ENCODE measurements at places on chromosomes 4 and X.

GRCh38 chrX:23008431-23009099, 8.8 kb downstream of the DDX53 start:
- DNase-seq = no peak

GRCh38 chr4:7655511-7656243, 220.9 kb upstream of the PSAPL1 start:
- DNase-seq = no peak

DNA sequence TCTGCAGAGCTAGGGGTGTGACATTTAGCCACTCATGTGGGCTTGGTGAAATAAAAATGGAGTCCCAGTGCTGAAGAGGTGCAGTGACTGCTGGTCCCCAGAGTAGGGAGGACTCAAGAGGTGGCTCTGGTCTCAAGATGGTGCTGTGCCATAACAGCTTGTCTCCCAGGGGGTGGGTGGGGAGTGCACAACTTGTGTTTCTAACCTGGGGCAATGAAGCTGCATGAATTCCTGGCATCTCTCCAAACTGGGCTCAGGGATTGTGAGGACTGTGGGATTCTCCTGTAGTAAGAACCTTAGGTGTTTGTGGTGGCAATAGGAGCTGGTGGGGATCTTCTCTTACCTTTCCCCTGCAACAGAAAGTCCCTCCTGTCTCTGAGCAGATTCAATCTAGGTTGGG, 278.9 kb upstream of the SFRP2 start:
- no peak for DNase-seq

GRCh38 chrX:130083107-130083490, 27.2 kb downstream of the ELF4 start:
- no peak for DNase-seq

- DNase-seq = no peak
Observed at GRCh38 chr4:30754021-30754420, 33.9 kb downstream of the PCDH7 start.

DNA sequence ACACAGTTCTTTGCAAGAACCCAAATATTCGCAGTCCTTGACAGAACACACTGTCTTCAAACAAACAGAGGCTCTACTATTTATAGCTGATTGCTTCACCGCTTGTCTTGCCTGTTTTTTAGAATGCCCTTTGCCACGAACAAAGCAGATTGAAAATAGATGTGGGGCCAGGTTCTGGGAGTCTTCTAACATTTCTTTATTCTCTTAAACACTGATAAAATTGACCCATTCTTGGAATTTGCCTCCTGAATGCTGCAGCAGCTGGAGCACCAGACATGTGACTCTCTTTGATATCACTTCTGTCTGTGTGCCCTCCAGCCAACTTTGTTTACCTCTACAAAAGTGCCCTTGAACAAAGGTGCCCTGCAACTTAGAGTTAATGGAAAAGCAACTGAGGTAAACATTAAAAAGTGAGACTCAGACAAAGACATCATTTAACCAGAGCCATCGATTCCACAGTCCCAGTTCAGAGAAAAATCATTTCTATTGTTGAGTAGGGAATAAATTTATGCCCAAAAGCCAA, 64.2 kb upstream of the SPP1 start:
- DNase-seq = no peak

- DNase-seq = no peak
Observed at GRCh38 chr4:57462843-57463242, 352.7 kb upstream of the IGFBP7 start.

DNA sequence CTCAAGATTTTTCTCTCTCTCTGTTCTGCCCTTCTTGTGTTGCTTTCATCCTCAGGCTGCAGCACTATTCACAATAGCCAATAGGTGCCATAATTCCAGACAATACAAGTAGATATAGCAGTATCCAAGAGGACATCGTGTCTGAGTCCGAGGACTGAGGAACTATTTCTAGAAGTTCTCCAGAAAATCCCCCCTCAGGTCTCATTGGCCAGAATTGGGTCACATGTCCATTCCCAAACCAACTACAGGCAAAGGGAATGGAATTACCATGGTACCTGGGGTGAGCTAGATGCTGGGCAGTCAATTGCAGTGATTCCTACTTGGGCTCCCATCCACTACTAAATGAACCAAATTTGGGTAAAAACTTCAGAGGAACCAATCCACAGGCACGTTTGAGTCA, 301.9 kb upstream of the RASGEF1B start:
- no peak for DNase-seq

- no peak for DNase-seq
Observed at GRCh38 chr4:82852751-82853285, 38.1 kb downstream of the SEC31A start.

DNA sequence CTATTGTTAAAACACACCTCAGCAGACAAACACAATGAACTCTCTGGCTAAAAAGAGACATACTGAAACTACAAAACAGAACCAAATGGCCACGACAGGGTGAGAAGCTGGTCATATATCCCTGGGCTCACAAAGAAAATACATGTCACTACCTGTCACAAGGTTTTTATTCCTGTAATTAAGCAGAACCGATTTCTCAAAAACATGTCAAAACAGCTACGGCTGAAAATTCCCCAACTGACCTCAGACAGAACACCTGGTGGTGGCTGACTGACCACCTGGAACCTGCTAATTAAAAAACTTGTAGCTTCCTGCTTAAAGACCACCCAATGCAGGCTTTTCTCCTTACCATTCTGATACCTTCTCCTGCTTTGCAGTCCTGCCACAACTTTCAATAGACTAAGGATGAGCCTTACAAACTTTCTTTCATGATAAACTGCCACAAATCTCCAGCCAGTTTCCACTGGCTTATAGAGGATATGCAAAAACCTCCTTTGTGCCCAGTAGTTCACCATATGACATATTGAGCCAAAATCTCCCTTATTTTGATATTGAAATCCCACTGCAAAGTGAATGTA, 571.9 kb downstream of the SPOCK3 start:
- DNase-seq = peak; percentile 67

DNA sequence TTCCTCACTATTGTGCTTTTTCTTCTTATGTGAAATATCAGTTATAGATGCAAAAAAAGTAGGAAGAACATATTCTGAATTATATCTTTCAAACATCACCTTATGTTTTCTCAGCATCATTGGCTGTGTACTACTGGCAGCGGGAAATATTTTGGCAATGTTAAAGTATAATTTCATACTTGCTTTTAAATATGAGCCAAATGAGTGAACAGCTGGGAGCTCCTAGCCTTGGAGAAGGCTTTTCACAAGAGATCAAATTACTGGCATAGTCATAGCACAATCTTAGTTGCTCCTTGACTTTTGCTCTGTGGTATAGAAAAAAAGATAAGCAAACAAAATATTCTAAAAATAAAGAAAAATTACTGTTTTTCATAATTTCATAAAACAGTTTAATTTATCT, 1575.8 kb upstream of the PABPC4L start:
- no peak for DNase-seq

DNA sequence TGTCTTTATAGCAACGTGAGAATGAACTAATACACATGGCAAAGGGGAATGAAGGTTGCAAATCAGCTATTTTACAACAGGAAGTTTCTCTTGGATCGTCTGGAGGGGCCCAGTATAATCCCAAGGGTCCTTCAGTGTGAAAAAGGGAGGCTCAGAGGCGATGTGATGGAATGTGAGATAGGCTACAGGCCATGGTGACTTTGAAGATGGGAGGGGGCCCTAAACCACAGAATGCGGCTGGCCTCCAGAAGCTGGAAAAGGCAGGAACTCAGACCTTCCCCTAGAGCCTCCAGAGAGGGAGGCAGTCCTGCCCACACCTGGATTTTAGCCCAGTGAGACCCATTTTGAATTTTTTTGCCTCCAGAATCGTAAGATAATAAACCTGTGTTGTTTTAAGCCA, 69.4 kb upstream of the PGM2 start:
- DNase-seq = no peak

All from GM12864 (cell line).